Muscle of leg (tissue), 16 donors: ENCODE measurements at places on chromosomes 11 and 22.
A peak's percentile ranks its signal among the peaks of the same experiment; 100 is the strongest.

DNA sequence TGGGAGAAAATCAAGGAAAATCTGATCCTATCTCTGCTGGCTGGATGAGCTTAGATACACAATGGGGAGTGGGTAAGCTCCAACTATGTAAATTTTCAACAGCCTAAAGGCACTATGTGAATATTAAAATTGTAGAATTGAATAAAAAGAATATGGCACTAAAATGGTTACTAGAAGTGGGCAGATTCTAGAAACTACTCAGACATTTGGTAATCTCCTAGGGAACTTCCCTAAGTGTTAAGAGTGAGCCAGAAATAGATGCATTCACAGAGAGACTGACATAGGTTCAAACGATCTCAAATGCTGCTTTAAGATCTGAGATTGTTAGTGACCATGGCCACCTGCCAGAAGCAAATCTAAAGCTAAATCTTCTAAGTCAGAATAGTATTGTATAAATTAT is 4.3 kb upstream of the OR52E1 start:
- no peaks in the 10 kb centered on the region for H3K27me3 ChIP-seq
- H3K36me3 ChIP-seq = no peaks in the 10 kb centered on the region
- H3K4me1 ChIP-seq = no peaks in the 10 kb centered on the region
- no peak for DNase-seq
- H3K4me3 ChIP-seq = no peak overlapping the region

DNA sequence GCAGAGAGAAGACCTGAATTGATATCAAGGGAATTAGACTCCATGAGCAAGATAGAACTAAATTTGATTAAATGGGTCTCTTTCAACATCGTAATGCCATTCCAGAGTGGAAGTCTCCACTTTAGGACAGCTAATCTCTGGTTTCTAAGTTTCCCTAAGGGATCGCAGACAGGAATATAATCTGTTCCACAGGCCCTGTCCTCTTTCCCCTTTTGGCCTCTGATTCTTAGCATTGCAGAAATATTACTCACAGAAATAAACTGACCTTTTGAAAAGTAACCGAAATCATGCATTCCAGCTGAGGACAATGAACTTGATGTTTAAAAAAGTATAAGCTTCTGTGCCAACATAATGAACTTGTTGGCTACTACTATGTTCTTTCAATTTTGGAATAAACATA is 227.8 kb downstream of the ETS1 start:
- H3K27me3 ChIP-seq = no peaks in the 10 kb centered on the region
- H3K4me1 ChIP-seq = no peaks in the 10 kb centered on the region
- H3K36me3 ChIP-seq = no peaks in the 10 kb centered on the region
- no peak overlapping the region for H3K27ac ChIP-seq

DNA sequence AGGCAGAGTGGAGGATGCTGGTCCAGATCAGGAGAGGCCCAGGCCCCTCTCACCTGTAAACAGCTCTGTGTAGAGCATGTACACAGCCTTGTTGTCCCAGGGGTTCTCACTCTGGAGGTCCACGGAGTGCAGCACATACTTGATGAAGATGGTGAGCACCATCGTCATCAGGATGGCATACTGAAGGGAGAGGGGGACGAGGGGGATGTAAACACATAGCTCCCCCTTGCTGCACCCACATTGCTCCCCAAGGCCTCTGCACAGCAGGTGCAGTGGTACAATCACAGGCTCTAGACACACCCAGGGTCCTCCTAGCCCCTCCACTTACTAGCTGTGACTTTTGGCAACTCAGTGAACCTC is 2.9 kb downstream of the SYVN1 start:
- H3K36me3 ChIP-seq = peaks cover 68% of the 10 kb centered on the region
- peak; percentile 4 for DNase-seq
- H3K4me3 ChIP-seq = no peak overlapping the region
- H3K27me3 ChIP-seq = no peaks in the 10 kb centered on the region

- no peaks in the 10 kb centered on the region for H3K36me3 ChIP-seq
- H3K27ac ChIP-seq = peak overlapping the region; percentile 77
- peaks cover 31% of the 10 kb centered on the region for H3K4me1 ChIP-seq
- H3K27me3 ChIP-seq = no peaks in the 10 kb centered on the region
- peak; percentile 33 for DNase-seq
Measured at GRCh38 chr11:123451183-123451781, 21.2 kb downstream of the GRAMD1B start.

GRCh38 chr11:93131709-93132108 is 66.1 kb downstream of the SLC36A4 start:
- H3K4me3 ChIP-seq = no peak overlapping the region
- H3K27ac ChIP-seq = no peak overlapping the region
- H3K27me3 ChIP-seq = no peaks in the 10 kb centered on the region
- peak; percentile 8 for DNase-seq
- no peaks in the 10 kb centered on the region for H3K4me1 ChIP-seq

DNA sequence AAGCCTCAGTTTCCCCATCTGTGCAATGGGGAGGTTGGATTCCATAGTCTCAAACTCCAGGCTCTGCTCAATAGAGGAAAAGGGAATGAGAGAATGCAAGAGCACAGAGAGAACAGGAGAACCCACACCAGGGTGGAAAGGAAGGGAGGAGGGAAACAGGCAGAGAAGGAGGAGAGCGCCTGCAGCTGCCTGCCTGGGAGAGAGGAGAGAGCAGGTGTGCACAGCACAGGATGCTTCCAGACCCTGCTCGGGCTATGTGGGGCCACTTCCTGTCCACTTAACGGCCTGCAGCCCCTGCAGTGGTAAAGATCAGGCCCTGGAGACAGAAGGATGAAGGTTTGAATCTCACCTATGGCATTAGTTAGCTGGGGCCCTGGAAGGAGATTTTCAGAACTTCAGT is 12.3 kb downstream of the LRRC32 start:
- H3K36me3 ChIP-seq = peaks cover 12% of the 10 kb centered on the region
- DNase-seq = no peak
- H3K4me1 ChIP-seq = peaks cover 57% of the 10 kb centered on the region
- H3K27me3 ChIP-seq = no peaks in the 10 kb centered on the region
- no peak overlapping the region for H3K27ac ChIP-seq
- no peak overlapping the region for H3K4me3 ChIP-seq

GRCh38 chr11:14860511-14860910 is 31.5 kb downstream of the CYP2R1 start:
- H3K4me3 ChIP-seq = no peak overlapping the region
- no peaks in the 10 kb centered on the region for H3K27me3 ChIP-seq
- no peak overlapping the region for H3K27ac ChIP-seq
- no peaks in the 10 kb centered on the region for H3K36me3 ChIP-seq
- no peak for DNase-seq
- no peaks in the 10 kb centered on the region for H3K4me1 ChIP-seq

- H3K27ac ChIP-seq = no peak overlapping the region
- H3K4me1 ChIP-seq = peaks cover 4% of the 10 kb centered on the region
- H3K4me3 ChIP-seq = no peak overlapping the region
- no peaks in the 10 kb centered on the region for H3K27me3 ChIP-seq
- no peaks in the 10 kb centered on the region for H3K36me3 ChIP-seq
Measured at GRCh38 chr11:11155962-11156815, 196.9 kb downstream of the CSNK2A3 start.

DNA sequence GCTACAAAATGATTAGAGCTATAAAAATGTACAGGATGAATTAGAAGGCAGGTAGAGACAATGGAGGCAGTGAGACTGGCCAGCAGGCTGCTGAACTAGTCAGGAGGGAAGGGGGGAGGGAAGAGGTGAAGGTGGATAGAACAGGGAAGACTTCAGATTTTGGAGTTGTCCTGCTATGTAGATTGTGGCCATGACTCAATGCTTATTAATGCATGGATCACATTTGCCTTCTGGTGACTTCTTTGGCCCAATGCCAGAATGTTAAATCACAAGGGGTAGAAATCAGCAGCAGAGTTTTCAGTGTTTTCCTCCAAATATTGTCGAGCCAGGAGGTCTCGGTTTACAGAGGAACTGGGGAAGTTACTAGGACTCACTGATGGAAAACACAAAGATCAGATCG is 346.6 kb downstream of the AASDHPPT start:
- peak; percentile 12 for DNase-seq
- H3K4me1 ChIP-seq = no peaks in the 10 kb centered on the region
- no peak overlapping the region for H3K4me3 ChIP-seq
- no peak overlapping the region for H3K27ac ChIP-seq

GRCh38 chr11:33753304-33753967 is 17.2 kb upstream of the CD59 start:
- H3K27ac ChIP-seq = no peak overlapping the region
- H3K36me3 ChIP-seq = peaks cover 26% of the 10 kb centered on the region
- no peaks in the 10 kb centered on the region for H3K27me3 ChIP-seq
- DNase-seq = no peak
- H3K4me1 ChIP-seq = no peaks in the 10 kb centered on the region

GRCh38 chr11:69498614-69499175 is 17.2 kb downstream of the LINC01488 start:
- no peaks in the 10 kb centered on the region for H3K27me3 ChIP-seq
- H3K27ac ChIP-seq = no peak overlapping the region
- no peak for DNase-seq

DNA sequence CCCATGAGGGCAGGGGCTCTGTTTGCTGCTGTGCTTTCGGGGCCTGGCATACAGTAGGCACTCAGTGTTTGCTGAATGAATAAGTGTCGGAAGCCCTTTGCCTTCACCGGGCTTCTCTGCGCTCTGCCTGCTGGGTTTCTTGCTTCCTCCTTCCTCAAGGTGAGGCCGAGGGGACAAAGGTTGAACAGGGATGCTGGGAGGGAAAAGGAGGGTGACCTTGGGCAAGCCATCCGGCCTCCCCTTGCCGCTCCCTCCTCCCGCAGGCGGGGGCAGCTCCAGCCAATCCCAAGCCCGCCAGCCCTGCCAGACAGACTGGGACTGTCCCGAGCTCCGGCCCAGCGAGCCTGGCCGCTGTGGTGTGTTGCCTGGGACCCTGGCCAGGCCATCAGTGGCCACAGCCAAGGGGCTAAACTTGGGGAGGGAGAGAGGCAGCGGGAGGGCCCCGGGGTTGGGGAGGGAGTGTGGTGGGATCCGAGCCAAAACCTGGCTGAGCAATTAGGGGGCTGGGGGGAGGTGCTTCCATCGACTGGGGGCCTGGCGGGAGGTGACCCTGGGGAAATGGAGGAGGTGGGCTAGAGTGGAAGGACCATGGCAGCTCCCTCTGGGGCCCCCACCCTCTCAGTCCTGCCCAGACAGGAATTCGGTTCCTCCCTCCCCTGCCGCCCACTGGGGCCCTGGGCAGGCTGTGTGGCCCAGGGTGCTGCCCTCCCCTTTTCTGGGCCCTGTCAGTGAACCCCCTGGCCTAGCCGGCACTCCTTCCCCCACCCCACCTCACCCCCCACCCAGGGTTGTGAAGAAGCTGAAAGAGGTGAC is 3.4 kb upstream of the RCOR2 start:
- no peaks in the 10 kb centered on the region for H3K36me3 ChIP-seq
- H3K4me3 ChIP-seq = peak overlapping the region; percentile 13
- peak overlapping the region; percentile 87 for H3K27ac ChIP-seq
- no peaks in the 10 kb centered on the region for H3K27me3 ChIP-seq

- H3K4me3 ChIP-seq = peak overlapping the region; percentile 52
- H3K4me1 ChIP-seq = peaks cover 78% of the 10 kb centered on the region
- peak; percentile 60 for DNase-seq
- H3K27ac ChIP-seq = peak overlapping the region; percentile 37
Measured at GRCh38 chr22:19719050-19719482, 4.3 kb upstream of the GP1BB start.

DNA sequence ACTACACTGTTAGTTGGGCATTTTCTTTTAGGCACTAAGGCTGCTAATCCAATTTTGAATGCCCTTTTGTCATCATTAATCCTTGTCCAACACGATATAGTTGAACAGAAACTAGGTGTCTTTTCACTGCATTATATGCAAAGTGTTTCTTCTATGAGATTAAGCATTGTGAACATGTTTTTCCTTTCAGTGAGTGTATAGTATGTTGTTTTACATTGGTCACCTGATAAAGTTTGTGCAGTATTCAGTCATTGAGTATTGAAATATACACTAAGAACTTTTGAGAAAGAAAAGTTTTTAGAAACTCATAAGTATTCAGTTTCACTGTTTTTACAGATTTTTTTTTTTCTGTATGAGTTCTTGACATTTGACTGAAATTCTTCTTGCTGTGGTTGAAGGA is 59.0 kb downstream of the ZC3H12C start:
- H3K4me3 ChIP-seq = no peak overlapping the region
- no peak for DNase-seq
- H3K36me3 ChIP-seq = no peaks in the 10 kb centered on the region
- no peak overlapping the region for H3K27ac ChIP-seq

- H3K36me3 ChIP-seq = no peaks in the 10 kb centered on the region
- peaks cover 8% of the 10 kb centered on the region for H3K27me3 ChIP-seq
- no peak overlapping the region for H3K4me3 ChIP-seq
Measured at GRCh38 chr11:69906453-69906907, 87.3 kb upstream of the FGF3 start.

- no peaks in the 10 kb centered on the region for H3K4me1 ChIP-seq
- no peak overlapping the region for H3K27ac ChIP-seq
- no peaks in the 10 kb centered on the region for H3K36me3 ChIP-seq
Measured at GRCh38 chr11:127136438-127136837, 135.9 kb upstream of the KIRREL3 start.

DNA sequence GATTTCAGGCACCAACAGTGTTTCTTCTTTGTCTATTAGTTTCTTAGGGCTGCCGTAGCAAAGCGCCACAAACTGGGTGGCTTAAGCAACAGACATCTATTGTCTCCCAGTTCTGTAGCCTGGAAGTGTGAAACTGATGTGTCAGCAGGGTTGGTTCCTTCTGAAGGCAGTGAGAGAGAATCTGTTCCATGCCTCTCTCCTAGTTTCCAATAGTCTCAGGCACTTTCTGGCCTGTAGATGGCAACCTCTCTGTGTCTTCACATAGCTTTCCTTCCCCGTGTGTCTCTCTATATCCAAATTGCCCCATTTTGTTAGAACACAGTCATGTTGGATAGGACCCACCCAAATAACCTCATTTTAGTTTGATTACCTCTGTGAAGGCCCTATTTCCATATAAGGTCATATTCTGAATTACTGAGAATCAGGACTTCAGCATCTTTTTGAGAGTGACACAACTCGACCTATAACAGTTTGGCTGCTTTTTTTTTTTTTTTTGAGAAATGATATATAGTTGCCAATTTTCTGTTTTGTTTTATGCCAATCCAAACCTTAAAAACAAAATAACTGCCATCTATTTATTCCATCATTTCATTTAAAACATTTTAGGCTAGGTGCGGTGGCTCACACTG is 108.2 kb downstream of the SLC36A4 start:
- H3K36me3 ChIP-seq = no peaks in the 10 kb centered on the region
- H3K4me3 ChIP-seq = no peak overlapping the region
- H3K27me3 ChIP-seq = no peaks in the 10 kb centered on the region

- H3K4me1 ChIP-seq = no peaks in the 10 kb centered on the region
- H3K4me3 ChIP-seq = no peak overlapping the region
- H3K27ac ChIP-seq = no peak overlapping the region
Measured at GRCh38 chr11:71062199-71062598, 190.2 kb downstream of the SHANK2 start.

- peaks cover 10% of the 10 kb centered on the region for H3K27me3 ChIP-seq
- DNase-seq = no peak
- no peak overlapping the region for H3K4me3 ChIP-seq
- H3K27ac ChIP-seq = no peak overlapping the region
Measured at GRCh38 chr22:37157516-37158285, 8.0 kb upstream of the IL2RB start.

GRCh38 chr11:120561286-120561685 is 49.7 kb downstream of the GRIK4 start:
- peaks cover 28% of the 10 kb centered on the region for H3K4me1 ChIP-seq
- DNase-seq = no peak
- H3K36me3 ChIP-seq = no peaks in the 10 kb centered on the region
